ENCODE measurements at places on chromosomes 3 and 15. TPM values are rescaled to one million over a fixed set of nuclear protein-coding genes. Genes with fewer than 3 reads are reported as not detected.

- DNase-seq = no peak
These were observed 9.5 kb upstream of the RPLP1 start for GRCh38 chr15:69443032-69443611.

DNA sequence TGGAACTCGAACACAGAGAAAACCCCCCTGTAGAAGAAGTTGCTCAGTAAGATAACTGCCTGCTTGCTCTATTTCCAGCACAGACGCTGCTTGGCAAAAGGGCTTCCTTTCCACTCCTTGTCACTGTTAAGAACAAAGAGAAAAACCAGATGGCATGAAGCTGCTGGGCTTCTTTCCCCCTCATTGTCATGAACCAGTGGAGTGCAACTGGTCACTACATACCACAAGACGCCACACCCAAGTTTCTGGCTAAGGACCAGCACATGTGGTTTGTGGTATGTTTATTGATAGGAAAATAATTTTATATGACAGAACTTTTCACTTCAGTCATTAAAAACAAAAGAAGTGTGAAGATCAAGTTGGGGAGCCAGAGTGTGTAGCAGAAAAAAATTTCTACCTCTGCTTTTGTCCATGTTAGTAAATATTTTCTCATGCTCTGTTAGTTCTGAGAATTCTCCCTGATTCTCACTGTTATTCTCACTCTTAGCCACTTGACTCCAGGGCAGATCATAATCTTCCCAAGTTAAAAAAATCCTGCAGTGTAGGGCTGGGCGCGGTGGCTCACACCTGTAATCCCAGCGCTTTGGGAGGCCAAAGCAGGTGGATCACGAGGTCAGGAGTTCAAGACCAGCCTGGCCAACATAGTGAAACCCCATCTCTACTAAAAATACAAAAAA lies 37.9 kb downstream of the CLK3 start:
- no peak for DNase-seq

Gene CPLX3
- 0.16 TPM for total RNA-seq

DNA sequence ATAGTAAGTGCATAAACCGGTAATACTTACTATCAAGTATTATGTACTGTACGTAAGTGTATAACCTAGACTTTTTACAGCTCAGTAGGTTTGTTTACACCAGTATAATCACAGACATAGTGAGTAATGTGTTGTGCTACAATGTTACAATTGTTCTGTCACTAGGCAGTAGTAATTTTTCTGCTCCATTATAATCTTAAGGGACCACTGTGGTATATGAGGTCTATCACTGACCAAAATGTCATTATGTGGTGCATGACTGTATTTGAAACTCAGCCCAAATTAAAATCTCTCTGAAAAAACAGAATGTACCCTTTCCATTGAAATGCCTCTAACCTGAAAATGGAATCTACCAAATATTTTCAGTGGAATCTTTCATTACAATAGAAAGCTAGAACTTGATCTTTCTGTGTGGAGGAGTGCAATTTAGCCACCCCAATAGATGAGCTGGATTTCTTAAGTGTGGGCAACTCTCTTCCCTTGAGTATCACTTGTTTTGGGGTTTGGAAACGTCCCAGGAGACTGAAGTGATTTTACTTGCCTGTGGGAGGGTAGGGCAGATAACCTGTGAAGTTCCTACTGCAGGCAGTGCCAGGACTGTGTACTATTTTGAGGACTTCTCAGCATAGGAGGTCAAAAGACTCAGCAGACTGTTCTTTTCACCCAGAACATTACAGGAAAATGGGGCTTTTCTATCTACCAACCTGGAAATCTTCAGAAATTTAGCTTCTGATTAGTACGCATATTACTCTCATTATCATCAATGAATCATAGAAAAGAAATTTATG lies 50.9 kb downstream of the FAM98B start:
- no peak for DNase-seq

DNA sequence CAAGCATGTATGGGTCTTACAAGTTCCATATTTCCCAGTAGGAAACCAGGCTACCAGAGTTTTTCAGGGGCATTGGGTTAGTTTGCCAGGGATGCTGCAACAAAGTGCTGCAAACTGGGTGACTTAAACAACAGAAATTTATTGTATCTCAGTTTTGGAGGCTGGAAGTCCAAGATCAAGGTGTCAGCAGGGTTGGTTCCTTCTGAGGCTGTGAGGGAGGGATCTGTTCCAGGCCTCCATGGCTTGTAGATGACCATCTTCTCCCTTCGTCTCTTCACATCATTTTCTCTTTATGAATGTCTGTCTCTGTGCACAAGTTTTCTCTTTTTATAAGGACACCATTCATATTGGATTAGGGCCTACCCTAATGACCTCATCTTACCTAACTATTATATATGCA lies 114.7 kb downstream of the LRRC28 start:
- no peak for DNase-seq

Gene RAD51
- total RNA-seq = 2.9 TPM

DNA sequence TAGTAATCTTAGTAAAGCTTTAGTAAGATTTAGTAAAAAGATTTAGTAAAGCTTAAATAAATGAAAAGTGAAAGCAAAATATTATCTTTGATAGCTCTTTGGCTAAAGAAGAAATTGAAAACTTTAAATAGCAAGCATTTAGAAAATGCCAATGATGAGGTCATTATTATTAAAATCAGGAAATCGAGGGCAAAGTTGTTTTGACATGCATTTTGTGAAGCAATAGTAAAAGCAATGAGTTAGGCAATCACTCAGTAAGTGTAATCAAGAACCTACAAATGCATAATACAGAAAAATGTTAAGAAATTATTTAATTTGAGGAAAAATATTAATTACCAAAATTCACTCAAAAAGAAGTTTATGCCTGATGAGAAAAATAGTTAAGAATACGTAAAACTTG lies 280.3 kb upstream of the MME start:
- no peak for DNase-seq

DNA sequence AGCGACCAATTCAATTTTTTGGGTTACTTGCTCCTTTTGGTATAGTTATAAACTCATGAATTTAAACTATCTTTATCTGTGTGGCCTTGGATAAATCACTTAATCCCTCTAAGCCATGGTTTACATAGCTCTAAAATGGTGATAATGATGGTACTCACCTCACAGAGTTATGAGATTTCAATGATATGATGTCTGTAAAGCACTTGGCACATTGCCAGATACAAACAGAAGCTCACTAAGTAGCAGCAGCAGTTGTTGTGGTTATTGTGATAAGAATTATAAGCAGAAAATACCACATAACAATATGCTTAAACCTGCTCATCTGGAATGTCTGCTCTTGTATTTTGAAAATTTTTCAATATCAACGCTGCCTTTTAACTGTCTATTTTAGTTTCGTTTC lies 185.1 kb upstream of the SNTN start:
- no peak for DNase-seq

DNA sequence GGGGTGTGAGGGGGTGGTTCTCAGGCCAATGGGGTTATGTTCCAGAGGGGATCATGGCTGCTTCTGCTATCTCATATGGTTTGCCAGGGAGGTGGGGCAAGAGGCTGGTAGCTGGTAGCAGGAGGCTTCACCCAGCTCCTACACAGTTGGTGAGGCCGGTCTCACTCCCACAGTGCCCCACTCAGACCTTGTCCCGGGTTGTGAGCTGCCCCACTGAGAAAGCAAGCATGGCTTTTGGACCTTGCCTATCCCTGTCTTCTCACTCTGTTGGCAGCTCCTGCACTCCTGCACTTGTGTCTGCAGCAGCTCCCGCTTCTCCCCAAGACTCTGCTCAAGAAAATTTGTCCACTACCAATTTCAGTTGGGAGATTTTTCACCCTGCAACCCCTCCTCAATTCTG lies 46.1 kb downstream of the MYRIP start:
- no peak for DNase-seq

GRCh38 chr3:173913974-173914421 lies 516.5 kb downstream of the NLGN1 start:
- DNase-seq = no peak

DNA sequence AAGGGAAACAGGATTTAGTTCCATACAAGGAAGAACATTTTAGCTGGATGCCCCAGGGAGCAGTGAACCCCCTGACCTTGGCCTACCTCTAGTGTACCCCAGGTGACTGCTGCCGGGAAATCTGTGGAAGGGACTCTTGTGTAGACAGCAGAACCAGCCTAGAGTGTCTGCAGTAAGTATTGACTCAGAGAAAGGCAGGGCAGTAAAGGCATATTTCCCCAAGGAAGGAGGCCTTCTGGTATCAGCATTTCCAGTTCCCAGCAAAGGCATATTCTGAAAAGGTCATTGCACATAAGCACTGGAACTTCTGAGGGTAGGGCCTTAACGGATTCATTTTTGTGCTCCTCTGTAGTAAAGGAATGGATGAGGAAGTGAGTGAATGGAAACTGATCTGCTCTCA lies 246.2 kb downstream of the FAM43A start:
- DNase-seq = no peak

DNA sequence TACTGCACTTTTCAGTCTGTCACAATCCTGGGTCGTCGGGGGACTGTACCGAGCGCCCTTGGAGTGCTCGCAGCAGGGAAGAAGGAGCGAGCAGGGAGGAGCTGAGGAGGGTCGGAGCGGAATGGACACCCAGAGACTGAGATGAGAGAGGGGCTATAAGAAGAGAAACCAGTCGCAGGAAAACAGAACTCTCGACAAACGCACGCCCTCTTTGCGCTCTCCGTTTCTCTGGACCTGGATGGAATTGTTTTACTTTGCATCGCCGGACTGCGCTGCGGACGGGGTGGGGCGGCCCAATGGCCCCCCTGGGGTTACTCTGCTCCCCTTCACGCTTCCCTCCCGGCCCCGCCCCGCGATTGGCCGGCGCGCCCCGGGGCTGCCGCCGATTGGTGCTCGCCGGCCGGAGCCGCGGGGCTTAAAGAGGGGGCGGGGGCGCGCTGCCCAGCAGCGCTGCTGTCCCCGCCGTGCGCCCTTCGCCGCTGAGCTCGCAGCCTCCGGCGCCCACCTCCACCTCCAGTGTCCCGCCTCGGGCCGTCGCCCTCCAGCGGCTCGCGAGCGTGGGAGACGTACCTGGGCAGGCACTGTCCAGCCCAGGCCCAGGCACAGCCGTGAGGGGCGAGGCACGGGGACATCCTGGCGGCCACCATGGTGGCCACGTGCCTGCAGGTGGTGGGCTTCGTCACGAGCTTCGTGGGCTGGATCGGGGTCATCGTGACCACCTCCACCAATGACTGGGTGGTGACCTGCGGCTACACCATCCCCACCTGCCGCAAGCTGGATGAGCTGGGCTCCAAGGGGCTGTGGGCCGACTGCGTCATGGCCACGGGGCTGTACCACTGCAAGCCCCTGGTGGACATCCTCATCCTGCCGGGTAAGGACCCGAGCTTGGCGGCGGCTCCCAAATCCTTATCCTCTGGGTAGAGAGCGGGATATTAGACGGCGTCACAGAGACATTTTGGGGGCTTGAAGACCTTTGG lies at the start of gene CLDN11:
CLDN11 (plus strand) TSS at position 447 of the 977 bp plus-strand sequence; CDS start at position 646, 199 bp downstream.
- no peak for DNase-seq

DNA sequence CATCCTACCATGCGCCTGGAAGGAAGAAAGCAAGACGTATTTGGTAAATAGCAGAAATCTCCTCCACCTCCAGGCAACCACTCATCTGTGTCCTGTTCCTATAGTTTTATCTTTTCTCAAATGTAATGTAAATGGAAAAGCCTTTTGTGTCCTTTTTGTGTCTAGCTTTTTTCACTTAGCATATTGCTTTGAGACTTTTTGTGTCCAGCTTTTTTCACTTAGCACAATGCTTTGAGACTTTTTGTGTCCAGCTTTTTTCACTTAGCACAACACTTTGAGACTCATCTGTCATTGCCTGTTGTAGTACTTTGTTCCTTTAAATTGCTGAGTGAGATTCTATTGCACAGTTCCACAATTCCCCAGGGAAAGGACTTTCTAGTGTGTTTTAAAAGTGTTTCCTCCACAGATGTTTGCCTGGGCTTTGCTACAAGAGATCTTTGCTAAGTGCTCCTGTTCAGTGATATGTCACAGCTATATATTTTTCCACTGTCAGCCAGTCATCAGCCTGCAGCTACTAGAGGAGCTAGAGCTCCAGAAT lies 27.9 kb upstream of the MUC13 start:
- no peak for DNase-seq

Gene BTD
- 22.6 TPM for total RNA-seq

DNA sequence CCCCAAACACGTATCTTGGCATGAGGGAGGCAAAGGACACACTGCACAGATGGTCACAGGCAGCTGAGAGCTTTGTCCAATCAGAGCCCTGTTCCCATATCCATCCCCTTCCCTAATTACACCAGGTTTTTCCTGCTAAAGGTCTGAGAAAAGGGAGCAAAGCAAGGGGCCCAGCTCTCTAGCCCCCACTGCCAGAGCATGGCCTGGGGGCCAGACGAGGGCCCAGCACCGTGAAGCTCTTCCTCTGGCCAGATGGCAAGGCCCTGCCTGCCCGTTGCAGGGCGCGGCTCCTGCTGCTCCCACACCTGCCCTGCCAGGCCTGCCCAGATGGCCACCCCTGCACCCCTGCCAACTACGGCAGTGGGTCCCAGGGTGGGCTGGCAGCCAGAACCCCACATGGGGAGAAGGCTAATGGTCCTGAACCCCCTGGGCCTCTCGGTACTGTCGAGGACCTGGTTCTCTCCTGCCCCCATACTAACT lies 3.2 kb downstream of the SHF start:
- DNase-seq = no peak

Gene MESP1
- 10.2 TPM for total RNA-seq

GRCh38 chr3:190589326-190589725 lies 75.4 kb downstream of the IL1RAP start:
- no peak for DNase-seq

- DNase-seq = no peak
These were observed 59.7 kb upstream of the ANKRD34C start for GRCh38 chr15:79222808-79223207.

DNA sequence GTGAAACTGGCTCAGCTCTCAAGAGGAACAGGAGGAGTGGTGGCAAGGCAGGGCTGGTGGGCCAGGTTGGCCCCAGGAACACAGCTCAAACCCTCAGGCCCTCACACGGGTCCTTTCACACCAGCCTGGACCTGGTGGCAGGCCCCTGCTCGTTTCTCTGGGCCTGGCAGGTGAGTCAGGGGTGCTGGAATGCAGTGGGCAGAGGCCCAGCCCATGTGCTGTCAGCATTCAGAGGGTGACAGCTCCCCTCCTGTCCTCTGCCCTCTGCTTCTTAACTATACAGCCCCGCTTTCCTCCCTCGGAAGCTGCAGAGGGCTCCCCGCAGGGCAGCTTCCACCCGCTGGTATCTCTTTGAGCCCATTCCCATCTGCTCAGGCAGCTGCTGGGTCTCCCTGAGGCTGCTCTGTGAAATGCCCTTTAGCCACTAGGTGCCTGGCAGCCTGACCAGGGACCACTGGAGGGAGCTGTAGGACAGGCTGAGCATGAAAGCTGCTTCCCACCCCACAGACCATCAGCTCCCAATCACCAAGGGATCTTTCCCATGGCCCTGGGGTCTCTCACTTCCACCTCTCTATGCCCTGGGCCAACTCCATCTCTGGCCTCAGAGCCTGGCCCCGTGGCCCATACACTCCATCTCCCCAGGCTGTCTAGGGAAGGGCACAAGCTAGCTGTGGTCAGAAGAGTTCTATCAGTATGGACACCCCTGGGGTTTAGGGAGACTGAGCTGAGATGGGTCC lies 24.8 kb downstream of the SHF start:
- peak; percentile 89 for DNase-seq

Gene ABHD5
- 27.8 TPM for total RNA-seq

DNA sequence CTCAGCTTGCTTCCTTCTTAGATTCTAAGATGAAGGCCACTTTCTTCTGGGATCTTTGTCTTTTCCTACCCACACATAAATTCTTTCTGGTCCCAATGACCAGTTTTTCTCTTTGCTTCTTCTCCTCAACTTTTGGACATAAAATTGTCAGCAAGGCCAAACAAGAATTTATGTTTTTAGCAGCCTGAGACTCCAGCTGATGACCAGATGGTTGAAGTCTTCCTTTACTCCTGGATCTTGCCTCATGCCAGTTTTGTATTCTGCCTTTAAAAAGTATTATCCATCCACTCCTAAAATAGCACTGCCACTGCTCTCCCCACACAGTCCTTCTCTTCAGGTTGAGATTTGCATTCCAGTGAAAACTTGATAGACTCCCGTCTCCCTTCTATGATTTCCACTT lies 236.0 kb downstream of the VPS13C start:
- no peak for DNase-seq
